PC-9 (cell line): ENCODE measurements at places on chromosomes 6 and 20.

DNA sequence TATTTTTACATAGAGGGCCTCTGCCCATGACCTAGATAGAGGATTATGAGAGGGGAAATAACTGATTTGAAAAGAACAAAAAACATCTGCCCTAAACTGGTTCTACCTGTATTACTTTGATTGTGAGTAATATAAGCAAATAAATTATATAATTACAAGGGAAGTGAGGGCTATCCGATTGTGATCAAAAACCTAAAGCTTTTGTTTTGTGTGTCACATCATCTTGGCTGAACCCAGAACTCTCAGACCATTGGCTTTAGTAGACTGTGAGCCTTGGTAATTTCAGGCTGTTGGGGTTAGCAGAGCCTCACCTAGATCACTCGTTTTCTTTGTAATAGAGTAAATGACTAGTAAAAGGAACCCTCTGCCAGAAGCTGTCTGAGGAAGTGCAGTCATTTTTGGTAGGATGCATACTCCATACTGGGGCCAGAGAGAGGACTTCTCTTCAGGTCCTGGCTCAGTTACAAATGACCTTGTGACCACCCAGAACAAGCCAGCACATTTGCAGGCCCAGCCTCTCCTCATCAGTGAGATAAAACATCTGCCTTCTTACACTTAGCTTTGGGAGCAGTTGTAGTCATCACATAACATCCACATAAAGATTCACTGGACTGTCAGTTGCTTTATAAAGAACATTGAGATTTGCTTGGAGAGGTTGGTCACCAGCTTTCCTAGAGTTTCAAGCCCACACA is 13.5 kb downstream of the STK35 start:
- no peak for DNase-seq

DNA sequence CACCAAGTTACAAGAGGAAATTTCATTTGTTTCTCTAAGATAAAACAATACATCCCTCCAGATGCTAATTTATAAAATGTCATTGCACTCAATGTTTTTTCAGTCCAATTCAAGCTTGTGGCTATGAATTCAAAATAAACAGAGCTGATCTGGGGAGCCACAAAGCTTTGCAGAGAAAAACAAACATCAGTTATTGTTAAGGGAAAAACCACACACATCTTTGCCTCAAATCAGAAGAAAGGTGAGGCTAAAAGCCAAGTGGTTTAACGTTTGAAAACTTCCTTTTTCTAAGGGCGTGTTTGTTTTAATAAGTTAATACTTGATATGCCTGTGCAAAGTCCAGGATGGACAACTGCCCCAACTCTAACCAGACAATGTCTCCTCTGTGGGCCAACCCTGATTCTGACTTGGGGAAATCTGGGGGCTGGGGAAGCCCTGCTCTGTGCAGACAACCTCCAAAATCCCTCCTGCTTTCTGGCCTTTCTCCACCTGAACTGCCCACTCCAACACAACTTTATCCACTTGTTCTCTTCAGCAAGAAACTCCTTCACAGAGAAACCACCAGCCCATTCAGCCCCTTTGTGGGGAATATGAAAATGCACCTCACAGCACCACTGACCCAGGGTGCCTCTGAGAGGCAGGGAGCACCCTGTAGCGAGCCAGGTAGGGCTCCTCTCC is 44.6 kb upstream of the NT5E start:
- DNase-seq, result no peak

GRCh38 chr6:119076173-119076572 is 2.3 kb downstream of the FAM184A start:
- DNase-seq, result no peak

GRCh38 chr6:33577106-33577535 is 3.0 kb downstream of the BAK1 start:
- DNase-seq, result no peak
